ENCODE measurements at places on chromosomes 3 and 15.

DNA sequence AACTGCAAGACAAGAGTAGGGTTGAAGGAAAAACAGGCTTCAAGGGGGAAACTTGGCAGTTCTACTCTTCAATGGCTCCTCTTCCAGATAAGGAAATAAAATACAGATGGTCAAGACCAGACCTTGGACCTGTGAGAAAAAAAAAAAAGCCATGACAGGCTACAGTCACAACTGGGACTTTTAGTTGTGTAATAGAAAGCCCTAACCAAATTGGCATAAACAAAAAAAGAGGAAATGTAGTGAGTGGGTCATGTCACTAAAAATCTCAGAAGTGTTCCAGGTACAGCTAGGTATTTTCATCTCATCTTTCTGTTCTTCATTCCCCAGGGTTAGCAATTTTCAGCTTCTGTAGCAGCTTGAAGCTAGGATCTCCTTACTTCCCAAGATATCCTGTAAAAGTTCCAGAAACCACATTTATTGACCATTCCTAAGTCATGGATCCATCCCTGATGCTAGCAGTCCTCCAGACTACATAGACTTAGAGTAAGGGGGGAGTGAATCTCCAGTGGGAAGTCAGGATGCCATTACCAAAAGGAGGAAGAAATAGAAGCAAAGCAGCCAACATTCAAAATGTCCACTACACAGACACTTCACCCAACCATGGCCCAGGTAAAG lies 61.0 kb upstream of the CSTA start:
- no peak for DNase-seq

DNA sequence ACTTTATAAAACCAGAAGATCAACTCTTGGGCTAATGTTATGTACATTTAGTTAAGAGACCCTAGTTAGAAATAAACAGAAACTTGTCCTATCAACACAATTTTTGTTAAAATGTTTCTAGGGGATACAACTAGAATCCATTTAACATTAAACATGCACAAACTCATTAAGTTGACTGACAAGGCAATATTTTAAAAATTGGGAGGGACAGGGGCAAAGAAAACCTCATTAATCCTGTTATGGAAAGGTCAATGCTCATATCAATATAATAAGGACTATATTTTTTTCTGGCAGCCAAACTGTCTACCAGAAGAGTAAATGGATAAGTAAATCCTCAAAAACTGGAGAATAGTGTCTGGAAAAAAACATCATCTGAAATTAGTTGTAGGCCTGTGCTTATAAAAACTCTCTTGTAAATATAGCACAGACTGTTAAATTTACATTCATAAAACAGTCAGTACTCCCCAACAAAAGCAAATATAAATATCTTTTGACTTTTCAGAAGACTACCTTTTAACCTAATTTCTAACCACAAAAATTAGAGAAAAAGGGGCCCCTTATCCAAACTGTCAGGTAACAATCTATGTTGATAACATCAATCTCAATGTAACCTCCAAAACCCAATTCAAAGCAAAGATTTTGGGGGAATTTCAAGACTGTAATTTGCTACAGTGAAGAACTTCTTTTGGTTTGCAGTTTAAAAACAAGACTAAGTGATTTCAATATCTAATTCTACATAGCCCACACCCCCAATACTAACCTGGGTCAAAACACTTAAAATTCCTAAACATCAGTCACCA lies 4.2 kb downstream of the TRA2B start:
- no peak for DNase-seq

DNA sequence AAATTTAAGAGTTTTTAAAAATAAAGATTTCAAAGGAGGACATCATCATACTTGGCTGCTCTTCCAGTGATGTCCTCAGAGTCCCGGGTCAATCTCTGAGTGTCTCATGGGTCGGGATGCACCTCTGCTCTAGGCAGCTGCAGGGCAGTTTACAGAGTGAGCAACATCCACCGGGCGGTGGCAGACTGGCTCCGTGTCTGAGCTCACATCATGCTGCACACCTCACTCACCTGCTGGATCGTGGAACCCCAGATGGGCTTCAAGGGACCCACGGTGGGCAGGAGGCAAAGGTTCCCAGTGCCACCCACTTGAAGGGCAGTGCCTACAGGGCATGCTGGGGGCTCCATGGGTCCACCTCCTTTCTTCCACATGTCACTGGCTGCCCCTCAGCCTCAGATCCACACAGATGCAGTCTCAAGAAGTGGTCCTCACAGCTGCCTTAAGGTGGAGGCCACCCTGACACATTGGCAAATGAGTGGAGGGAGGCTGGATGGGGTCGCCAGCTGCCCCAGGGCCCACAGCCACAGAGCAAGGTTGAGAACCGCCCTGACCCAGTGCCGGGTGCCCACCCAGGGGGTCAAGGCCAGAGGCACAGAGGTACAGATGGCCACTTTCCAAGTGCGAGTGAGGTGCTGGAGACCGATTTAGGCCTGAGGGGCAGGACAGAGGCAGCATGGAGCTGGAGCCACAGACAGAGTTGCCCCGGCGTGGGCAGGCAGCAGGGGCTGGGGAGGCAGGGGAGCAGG lies 25.2 kb downstream of the CYFIP1 start:
- no peak for DNase-seq

DNA sequence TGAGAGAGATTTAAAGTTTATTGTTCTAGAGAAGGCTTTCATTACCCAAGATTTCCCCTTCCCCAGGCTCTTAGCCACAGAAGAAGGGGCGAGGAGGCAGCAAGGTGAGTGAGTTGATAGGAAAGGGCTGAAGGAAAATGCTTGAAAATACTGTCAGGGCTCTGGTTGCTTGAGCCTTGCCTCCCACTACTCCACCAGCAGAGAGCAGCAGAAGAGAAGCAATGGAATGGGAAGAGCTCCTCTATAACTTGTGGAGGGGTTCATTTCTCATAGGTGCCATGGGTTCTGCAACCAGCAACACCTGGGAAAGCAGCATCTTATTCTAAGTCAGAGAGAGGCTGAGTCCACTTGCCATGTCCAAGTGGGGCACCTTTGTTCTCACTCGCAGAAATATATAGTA lies 184.0 kb upstream of the CNTN6 start:
- DNase-seq: no peak

GRCh38 chr3:119585856-119586570 lies 6.7 kb downstream of the ADPRH start:
- DNase-seq: no peak

Measured in immature natural killer cell (primary cell).